ENCODE measurements at places on chromosomes 3 and 15. TPM values are rescaled to one million over a fixed set of nuclear protein-coding genes. Genes with fewer than 3 reads are reported as not detected.

GRCh38 chr15:38555686-38556334 is 8.8 kb downstream of the RASGRP1 start:
- DNase-seq, result no peak

GRCh38 chr3:168881804-168882203 is 781.7 kb downstream of the MECOM start:
- DNase-seq, result no peak

DNA sequence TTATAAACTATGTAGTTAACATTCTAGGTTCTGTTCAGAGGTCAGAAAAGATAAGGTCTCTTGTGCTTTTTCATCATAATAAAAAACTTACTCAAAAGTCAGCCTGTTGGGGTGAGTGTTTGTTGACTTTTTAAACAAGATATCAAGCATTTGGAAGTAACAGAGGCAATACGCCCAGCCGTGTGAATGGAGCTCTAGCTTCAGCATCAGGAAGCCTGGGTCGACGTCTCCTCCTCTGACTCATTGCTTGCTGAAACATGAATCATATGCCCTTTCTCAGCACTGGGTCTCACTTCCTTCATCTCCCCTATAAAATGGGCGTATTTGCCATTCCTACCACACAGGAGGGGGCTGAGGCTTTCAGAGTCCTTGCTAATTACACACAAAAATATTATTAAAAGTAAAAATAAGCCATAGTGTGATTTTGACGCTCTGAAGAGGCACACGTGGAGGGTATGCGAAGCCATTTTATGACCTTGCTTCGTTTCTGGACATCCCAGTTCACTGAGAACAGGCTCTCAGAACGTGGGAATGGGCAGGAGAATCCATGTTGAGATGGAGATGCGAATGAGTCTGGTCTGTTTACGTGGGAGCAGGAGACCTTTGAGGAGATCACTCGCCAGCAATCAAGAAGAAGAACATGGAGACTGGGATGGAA is 220.8 kb upstream of the TPRG1 start:
- no peak for DNase-seq

DNA sequence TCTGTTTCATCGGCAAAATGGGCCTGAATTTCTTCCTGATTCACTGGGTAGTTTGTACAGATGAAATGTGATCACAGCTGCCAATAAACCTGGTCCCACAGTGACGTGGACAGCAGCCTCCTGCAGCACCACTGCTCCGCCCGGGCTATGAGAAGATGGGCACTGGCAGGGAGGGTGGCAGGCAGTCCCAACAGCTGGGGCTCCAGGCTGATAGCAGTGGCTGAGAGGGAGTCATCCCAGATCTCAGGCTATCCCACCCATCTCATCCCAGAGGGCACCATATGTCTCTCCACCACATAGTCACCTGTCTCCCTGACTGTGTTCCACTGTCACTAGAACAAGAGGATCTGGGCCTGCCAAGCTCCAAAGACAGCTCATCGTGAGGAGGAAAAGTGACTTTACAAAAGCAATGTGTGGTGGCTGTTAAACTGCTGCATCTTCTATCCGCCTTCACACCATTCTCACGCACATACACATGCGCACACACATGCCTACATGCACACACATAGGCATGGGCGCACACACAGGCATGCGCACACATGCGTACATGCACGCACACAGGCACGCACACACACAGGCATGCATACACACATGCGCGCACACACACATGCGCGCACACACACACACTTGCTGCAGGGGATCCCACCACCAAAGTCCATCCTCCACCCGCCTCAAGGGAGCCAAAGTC is 46.2 kb downstream of the RGMA start:
- no peak for DNase-seq

- DNase-seq, result peak; percentile 68
These were observed 455 bp upstream of the SNAP23 start for GRCh38 chr15:42494998-42495360.

DNA sequence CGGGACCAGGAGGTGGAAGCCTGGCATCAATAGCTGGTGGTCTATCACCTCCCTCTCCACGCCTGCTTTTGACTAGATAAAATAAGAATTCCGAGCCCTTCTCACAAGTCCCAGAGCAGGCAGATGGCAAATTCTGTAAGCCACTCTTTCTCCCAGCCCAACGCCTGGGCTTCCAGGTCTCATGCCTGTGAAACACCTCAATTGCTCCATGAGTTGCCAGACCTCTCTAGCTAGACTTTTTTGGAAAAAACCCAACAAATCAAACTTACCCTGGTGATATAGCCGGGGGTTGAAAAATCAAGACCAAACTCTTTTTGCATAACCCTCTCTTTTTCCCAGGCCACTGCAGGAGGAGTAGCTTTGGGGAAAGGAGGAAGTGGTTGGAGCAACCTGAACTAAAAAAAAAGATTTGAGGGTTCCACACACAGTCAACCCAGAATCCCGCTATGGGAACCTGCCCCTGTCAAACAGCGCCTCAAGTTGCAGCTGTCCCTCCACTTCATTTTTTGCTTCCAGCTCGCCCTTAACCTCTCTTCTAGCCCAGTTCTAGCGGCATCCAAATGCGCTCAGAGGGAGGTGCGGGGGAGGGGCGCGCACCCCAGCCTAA is 7.0 kb downstream of the BHLHE40 start:
- DNase-seq, result no peak

GRCh38 chr3:45027441-45027840 is 1.3 kb downstream of the CLEC3B start:
- no peak for DNase-seq

The C2CD4A gene
- under 0.01 TPM for total RNA-seq

The MASP1 gene
- 22.8 TPM for total RNA-seq

The GHSR gene
- total RNA-seq, result 0.82 TPM
